H9 (cell line): ENCODE measurements at places on chromosomes 2 and 18.
A peak's percentile ranks its signal among the peaks of the same experiment; 100 is the strongest.

GRCh38 chr2:230910546-230911177 is 14.4 kb downstream of the GPR55 start:
- no peak for DNase-seq

- no peak for DNase-seq
Observed at GRCh38 chr2:182038576-182038975, 52.9 kb downstream of the PPP1R1C start.

- no peak for DNase-seq
Observed at GRCh38 chr2:120470041-120470965, 124.4 kb downstream of the INHBB start.

GRCh38 chr2:85990084-85990483 is 101.3 kb upstream of the ST3GAL5 start:
- peak; percentile 6 for DNase-seq

DNA sequence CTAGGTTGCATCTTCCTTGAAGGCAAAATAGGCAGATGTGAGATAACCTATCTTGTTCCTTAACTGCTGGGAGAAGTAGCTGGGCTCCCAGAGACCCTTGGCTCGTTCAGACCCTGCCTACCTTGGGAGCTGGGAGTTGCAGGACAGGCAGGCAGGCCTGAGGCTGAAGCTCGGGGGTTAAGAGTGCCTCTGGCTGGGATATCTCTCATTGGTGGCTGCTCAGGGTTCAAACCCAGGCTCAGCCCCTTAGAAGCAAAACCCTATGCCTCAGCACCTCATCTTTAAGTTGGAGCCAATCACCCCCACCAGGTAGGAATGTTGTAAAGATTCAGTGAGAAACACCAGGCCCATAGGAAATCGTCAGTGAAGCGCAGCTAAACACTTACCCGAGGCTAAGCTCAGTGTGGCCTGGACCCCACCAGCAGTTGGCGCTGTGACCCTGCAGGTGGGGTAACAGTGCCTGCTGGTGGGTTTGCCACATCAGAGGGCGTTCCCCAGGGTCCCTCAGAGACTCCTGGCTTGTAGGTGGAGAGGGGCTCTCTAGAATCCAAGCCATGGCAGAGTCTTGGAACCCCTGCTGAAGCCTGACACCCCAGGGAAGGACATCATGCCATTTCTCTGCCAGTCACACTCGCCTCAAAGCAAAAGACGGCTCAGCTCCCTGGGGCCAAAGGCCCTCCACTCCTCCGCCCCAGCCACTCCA is 54.6 kb upstream of the GPR17 start:
- DNase-seq, result peak; percentile 92

GRCh38 chr2:105362862-105363591 is 25.7 kb downstream of the C2orf49 start:
- no peak for DNase-seq

- DNase-seq, result no peak
Observed at GRCh38 chr2:5589183-5589582, 103.0 kb upstream of the SOX11 start.

DNA sequence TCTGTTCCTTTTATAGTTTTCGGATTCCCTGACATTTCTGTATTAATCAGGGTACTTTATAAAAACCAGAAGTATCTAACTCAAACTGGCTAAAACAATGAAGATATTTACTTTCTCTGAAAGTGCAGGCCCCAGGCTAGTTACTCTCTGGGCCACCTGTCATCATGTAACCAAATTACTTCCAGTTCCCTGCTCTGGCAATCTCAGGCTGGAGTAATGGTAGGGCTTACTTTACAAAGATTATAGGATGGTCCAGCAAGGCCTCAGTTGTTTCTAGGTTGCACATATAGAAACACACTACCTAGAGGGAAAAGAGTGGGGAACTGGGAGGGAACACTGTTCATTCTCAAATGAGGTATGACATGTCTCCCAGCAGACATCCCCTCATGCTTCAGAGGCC is 74.8 kb downstream of the CHST9 start:
- no peak for DNase-seq

DNA sequence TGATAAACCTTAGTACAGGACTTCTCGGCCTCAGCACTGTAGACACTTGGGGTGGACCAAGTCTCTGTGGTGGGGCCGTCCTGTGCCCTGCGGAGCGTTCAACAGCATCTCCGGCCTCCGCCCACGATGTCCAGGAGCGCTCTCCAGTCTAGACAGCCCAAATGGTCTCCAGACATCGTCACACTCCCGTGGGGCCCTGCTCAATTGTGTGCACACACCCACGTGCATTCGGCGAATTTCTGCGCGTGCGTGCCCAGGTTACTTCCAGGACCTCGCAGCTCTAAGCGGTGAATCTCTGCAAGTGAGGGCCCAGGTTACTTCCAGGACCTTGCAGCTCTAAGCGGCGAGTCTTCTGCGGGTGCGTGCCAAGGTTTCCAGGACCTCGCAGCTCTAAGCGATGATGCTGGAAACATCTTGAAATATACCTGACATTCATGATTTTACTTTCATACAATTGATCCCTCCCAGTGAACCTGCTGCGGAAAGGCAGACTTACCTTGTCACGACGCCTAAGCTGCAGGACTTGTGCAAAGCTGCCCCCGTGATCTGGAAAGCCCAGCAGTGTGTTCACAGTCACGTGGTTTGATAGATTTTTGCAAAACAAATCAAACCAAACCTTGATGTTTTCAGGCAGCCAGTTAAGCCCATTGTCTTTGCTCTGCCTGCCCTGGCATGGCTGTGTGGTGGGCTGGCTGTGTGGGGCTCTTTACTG is 16.1 kb upstream of the OTOS start:
- no peak for DNase-seq

GRCh38 chr2:45344502-45344901 is 266.6 kb downstream of the SRBD1 start:
- no peak for DNase-seq

DNA sequence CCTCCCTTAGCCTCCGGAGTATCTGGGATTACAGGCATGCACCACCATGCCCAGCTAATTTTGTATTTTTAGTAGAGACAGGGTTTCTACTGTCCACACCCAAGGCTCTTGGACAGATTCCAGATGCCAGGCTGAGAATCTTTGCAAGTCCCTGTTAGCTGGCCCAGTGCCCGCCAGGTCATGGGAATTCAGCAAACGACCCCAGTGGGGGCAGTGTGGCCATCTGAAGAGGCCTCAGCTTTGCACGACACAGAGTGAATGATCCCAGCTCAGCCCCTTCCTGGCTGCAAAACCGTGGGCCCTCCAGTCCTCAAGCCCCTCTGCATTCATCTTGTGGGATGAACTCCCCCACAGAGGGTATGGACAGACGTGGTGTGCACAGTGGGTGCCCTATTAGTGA is 179.5 kb upstream of the ID2 start:
- DNase-seq, result no peak

GRCh38 chr2:221397187-221397586 is 174.9 kb downstream of the EPHA4 start:
- no peak for DNase-seq

- DNase-seq, result no peak
Observed at GRCh38 chr2:68272246-68272994, 20.1 kb upstream of the PPP3R1 start.

DNA sequence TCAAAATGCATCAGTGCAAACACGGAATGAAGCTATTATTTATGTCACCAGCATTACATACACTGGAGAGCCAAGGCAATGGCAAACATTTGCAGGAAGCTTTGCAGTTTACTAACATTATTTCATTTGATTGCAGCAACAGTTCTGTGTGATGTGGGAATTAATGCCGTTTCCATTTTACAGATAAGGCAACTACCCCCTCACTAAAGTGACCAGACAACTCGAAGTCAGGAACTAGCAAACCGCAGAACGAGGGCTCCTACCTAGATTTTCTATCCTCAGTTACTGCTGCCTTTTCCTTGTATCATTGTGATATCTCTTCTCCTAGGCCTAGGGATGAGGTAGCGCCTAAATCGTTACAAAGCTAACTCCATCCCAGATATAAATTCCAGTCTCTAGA is 85.5 kb downstream of the COLEC12 start:
- no peak for DNase-seq

GRCh38 chr2:150729495-150729955 is 242.1 kb upstream of the RND3 start:
- DNase-seq, result no peak

- DNase-seq, result no peak
Observed at GRCh38 chr2:10256515-10257031, 46.1 kb upstream of the HPCAL1 start.

DNA sequence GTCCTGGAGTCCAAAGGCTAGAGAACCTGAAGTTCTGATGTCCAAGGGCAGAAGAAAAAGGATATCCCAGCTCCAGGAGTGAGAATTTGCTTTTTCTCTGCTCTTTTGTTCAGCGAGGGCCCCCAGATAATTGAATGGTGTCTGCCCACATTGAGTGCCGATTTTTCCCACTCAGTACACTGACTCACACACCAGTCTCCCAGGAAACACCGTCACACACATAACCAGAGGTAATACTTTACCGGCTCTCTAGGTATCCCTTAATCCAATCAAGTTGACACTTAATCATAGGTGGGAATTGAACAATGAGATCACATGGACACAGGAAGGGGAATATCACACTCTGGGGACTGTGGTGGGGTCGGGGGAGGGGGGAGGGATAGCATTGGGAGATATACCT is 161.5 kb downstream of the WDR7 start:
- no peak for DNase-seq

GRCh38 chr2:128644156-128644555 is 325.5 kb upstream of the HS6ST1 start:
- DNase-seq, result peak; percentile 77

DNA sequence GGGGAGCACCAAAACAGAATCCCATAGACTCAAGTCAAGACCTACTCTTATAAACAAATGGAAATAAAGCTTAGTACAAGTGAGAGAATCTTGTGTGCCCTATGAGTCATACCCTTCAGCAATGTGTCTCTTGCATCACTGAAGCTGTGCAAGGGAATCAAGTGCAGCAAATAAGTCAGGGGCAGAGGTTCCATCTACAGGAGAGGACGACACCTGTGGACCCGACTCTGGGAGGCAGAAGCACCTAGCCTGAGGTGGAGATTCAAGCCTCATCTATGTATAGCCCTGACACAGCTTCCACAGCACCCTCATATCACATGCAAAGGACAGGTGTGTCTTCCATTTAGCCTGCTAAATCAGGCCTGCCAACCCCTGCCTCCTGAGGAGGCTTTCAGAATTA is 298.2 kb downstream of the CNTNAP5 start:
- DNase-seq, result no peak

DNA sequence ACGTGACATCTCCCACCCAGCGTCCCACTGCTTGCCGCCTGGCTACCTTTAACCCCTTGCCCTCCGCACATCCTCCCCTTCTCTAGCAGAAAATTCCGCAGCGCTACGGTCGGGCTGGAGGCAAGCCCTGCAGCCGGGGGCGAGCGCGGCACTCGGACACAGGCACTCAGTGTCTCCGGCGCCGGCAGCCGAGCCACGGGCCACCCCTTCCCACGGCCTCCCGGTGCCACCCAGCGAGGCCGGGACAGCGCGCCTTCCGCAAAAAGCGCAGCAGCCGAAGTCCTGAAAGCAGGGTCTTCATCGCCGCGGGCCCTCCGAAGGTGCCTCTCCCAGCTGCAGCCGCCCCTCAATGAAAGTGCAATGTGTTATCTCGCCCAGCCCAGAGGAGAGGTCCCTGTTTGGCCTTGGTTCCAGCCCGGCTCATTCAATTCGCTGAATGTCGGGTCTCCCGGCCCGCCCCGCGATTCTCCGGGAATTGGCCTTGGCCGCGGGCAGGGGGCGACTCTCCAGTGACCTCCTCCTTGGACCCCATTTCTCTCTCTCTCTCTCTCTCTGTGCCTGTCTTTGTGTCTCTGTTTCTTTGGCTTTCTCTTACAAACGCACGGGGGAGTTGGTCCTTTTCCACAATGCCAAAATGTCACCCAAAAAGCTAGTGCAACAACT is 1.1 kb downstream of the DLGAP1 start:
- DNase-seq, result peak; percentile 70

GRCh38 chr2:202679980-202680379 is 45.2 kb downstream of the FAM117B start:
- no peak for DNase-seq

GRCh38 chr18:39751161-39751560 is 2185.6 kb upstream of the CELF4 start:
- DNase-seq, result no peak

DNA sequence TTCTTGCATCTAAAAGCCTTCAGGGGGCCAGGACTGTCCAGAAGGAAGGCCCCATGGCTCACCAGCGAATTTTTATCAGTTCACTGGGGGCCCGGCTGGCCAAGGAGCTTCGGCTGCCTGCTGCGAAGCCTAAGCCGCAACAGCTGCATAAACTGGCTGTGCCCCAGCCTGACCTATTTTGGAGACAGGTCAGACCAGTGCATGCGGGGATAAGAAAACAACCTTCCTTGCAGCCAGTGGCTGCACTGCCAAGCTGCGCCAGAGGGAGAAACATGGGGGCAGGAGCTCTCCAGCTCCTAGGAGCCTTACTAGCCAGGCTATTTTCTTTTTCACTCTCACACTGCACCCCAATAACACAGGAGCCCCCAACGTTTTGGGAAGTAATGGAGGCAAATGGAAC is 15.2 kb downstream of the PAX3 start:
- DNase-seq, result peak; percentile 66

DNA sequence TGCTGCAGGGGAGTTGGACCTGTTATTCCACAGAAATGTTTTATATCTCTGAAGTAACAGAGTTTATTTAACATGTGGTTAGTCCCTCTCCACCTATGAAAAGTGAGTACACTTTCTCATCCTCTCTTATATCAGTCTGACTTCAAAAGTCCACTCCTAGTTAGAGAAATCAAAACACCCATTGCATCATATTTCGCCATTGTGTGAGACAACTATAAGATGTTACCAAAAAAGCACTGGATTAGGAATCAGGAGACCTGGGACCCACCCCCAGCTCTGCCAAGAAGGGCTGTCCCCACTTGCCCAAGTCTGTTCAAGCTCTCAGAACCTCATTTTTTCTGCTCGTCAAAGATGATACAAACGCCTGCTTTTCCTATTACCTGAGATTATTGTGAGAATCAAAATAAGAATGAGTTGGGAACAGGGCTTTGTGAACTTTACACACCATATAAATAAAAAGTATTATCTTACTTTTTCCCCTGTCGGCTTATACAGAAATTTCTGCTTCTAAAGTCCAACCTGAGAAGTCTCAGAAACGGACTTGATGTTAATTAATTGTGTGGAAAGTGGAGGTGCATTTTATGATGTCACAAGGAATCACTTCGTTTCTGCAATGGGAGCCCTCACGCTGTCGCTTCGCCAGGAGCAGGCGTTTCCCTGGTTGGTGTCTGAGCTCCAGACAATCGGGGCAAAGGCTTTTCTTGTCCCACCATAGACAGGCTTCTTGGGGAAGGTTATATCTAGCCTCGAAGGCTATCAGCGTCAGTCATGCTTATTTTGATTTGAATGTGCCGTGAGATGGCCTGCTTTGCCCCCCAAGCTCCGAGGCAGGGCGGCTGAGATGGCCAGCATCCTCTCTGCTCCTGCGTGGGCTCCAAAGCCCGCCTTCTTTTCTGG is 89.6 kb upstream of the ZNF516 start:
- DNase-seq, result no peak

GRCh38 chr2:177275743-177276055 is 11.2 kb upstream of the NFE2L2 start:
- DNase-seq, result no peak

DNA sequence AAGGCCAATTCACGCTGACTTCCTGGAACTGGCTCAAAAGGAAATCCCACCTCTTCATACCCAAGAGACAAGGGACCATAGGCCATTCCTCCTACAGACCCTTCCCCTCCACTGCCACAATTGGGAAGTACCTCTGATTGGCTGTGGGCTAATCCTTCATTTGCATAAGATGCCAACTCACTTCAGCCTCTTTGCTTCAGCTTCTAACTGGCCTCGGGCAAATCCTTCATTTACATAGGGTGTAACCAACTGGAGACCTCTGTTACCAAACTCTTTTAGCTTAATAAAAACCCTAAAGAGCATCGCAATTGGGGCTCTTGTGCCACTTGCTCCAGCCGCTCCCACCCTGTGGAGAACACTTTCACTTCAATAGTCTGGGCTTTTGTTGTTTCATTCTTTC is 38.2 kb downstream of the MC2R start:
- no peak for DNase-seq
